ENCODE measurements at places on chromosomes 5 and 9. TPM values are rescaled to one million over a fixed set of nuclear protein-coding genes. Genes with fewer than 3 reads are reported as not detected.

DNA sequence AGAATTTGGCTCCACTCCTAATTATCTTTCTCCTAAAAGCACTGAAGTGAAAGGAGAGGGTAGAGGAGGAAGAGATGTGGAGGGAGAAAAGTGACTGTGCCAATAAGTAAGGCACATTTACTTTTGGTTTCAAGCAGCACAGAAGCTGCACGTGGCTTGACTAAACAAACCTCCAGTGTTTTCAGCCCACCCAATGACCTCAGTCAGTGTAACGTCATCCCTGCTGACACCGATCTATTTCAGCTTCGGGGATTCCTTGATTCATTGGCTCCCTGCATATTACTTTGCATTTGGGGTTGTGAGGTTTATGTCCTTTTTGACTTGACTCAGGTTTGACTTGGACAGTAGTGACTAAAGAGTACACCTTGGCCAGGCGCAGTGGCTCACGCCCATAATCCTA, 35.6 kb upstream of the NIM1K start:
- no peak for DNase-seq

GRCh38 chr5:1122511-1123294, 10.8 kb upstream of the SLC12A7 start:
- DNase-seq = no peak

GRCh38 chr5:93573354-93574351, 7.4 kb downstream of the NR2F1-AS1 start:
- DNase-seq = no peak

GRCh38 chr9:672851-673250, 168.6 kb upstream of the DMRT1 start:
- no peak for DNase-seq

DNA sequence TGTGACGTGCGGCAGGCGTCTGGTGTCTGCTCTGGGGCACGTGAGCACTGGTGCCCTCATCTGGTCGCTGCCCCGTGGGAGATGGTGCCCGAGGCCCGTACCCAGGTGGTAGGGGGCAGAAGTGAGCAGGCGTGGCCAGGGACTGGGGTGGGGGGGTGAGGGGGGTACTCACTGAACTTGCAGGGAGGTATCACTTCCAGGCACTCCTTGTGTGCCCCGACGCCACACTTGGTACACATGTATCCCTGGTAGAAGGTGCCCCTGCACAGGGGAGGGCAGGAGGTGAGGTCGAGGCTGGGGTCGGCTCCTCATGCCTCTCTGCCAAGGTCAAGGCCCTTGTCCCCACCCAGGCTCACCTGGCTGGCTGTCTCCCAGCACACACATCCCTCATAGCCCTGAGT, 45.2 kb upstream of the SARDH start:
- no peak for DNase-seq

GRCh38 chr5:176748073-176748966, 62.0 kb upstream of the UNC5A start:
- no peak for DNase-seq

DNA sequence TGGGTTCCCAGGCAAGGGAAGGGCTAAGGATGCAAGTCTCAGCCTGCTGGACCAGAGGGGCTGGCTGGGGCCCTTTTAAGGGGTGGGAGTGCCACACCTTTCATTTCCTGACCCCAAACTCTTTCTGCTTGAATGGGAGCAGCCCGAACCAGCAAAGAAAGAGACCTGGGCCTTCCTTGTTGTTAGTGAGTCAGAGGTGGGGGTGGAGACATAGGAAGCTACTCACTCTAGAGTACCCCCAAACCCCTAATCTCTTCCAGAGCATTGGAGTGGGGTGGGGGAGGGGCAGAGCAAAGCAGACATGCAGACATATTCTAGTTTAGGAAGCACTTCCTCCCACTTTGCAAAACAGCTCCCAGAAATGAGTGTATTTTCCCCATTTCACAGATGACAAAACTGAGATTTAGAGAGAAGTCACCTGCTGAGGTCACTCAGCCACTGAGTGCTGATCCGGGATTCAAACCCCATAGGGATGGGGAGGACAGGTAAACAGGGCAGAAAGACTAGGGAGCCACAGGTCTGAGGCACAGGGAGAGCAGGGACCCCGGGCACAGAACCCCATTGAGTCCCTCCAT, 6.0 kb upstream of the AQP3 start:
- no peak for DNase-seq

DNA sequence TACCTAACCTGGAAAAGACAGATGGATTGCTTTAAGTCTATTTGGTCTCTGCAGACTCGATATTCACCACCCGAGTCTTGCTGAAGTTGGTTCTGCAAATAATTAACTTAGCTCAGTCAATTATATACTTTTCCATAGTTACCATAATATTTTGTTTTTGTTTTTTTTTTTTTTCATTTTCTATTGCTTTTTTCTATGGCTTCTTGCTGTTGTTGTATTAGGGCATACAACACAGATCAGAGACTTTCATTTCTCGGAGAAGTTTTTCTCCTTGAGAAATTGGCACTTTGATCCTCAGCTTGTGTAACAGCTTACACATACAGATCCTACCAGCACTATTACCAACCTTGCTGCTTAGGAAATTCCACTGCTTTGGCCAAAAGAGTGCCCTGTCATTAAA, 88.0 kb downstream of the GPR21 start:
- DNase-seq = no peak

DNA sequence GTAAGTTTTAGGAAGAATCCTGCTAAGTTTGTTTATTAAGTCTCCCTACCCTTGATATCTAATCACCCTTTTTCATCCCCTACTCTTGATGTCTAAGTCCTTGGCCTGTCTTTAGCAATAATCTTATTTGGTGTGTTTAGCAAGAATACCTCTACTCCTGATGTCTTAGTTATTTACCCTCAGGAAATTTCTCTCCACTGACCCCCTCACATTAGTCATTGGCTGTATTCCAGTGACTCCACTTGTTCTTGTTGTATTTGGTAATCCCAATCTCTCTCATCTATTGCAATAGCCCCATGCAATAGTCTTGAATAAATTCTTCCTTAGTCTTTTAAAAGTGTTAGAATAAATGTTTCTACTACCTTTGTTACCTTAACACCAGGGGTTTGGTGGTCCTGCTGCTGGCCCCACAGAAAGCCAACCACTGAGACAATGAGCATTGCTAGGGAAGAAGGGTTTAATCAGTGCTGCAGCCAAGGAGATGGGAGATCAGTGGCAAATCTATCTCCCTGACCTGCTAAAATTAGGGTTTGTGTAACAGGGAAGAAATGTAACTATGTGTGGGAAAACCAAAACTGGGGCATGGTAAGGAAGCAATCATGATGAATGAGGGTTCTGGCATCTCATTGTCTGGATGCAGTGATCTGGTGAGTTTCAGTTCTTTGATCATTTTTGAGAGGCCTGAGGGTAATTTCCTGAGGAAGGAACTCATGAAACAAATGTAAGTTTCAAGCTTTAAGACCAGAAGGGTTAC, 236.4 kb upstream of the DAB2 start:
- no peak for DNase-seq

DNA sequence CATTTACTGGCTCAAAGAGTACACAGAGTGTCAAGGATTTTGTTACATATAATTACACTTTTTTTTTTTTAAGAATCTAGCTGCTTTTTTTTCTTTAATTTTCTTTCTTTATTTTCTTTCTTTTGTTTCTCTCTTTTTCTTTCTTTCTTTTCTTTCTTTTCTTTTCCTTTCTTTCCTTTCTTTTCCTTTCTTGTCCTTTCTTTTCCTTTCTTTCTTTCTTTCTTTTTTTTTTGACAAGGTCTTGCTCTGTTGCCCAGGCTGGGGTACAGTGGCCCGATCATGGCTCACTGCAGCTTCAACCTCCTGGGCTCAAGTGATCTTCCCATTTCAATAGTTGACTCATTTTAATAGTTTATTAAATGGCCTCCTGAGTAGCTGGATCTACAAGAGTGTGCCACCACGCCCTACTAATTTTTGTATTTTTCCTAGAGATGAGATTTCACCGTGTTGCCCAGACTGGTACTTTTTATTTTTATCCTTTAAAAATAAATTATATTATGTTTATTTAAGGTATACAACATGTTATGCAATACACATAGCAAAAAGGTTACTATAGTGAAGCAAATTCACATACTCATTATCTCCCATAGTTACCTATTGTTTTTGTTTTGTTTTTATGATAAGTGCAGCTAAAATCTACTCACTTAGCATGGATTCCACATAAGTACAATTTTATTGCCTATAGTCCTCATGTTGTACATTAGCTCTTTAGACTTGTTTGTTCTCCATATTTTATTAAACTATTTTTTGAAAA, 381.5 kb upstream of the KLF4 start:
- no peak for DNase-seq

GRCh38 chr5:27742805-27743204, 704.4 kb upstream of the CDH9 start:
- no peak for DNase-seq

GRCh38 chr5:42749020-42749419, 7.6 kb upstream of the CCDC152 start:
- no peak for DNase-seq

GRCh38 chr5:142119051-142119625, 10.6 kb downstream of the NDFIP1 start:
- DNase-seq = no peak

DNA sequence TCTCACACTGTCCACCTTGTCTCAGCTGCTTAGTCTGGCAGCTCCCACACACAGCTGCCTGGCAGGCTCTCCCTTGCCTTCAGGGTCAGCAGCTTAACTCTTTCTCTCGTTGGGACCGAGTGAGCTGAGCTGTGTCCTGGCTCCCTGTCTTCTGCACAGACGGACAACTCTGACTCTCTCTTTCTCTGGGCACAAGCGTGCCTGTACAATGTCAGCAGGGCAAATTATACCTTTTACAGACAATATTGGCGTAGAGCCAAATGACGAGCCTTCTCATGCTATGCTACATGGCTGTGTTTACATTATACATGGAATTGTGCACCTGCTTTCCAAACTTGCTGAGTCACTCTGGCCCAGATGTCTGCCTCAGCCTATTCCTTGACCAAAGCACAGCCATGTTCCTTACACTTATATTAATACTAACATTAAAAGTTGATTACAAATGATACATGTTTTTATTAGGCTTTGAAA, 188.6 kb downstream of the CYLC2 start:
- DNase-seq = no peak

GRCh38 chr9:93630806-93631411, 54.5 kb downstream of the PHF2 start:
- DNase-seq = no peak

GRCh38 chr5:137822984-137823383, 44.7 kb upstream of the MYOT start:
- DNase-seq = no peak

DNA sequence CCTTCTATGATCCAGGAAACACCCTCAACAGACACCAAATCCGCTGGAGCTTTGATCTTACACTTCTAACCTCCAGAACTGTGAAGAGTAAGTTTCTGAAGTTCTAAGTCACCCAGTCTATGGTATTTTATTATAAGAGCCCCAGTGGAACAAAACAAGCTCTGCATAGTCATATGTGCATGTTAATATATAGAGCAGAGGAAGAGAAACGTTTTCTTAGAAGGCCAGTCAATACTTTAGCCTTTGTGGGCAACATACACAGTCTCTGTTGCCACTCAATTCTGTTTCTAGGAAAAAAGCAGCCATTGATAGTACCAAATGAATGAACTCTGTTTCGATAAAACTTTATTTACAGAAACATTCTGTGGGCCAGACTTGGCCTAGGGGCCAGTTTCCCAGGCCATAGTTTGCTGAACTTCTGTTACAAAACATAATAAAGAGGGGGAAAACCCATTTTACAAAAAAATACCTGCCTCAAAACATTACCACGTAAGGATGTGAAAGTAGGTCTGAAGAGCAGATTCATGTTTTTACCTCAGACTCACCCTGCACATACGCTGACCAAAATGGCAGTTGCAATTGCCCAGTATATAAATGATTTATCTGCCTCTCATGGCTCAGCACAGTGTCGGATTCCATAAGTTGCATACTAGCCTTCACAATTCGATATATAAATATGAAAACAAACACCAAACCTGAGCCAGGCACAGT, 350.5 kb downstream of the SLIT3 start:
- DNase-seq = no peak

GRCh38 chr5:1380011-1380817, 35.3 kb upstream of the CLPTM1L start:
- no peak for DNase-seq

DNA sequence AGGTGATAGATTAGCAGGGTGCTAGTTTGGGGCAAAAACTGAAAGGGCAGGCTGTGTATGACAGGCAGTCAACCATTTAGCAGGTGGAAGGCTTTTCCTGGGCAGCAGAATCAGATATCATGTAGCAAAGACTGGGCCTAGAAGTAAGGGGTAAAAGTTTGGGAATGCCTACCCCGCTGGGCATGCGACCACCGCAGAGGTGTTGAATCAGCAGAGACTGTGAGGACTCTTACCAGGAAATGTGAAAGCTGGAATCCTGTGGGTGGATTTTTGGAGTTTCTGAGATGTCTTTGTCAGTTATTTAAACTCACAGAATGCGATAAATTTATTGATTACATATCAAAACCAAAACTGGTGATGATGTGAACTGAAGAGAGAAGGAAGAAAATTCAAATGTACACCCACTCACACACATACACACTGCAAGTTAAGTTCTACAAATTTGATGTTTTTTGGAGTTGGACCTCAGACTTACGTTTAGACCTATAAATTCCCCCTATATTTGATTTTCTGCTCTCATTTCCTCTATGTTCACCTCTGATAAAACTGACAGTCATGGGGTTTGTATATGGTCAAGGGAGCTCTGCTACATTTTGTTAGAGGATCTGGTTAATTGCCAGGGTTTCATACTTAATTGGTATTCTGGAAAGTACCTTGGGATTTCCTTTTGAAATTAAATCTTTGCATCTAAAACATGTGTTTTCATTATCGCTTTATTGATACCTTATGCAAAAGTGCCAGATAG, 333.6 kb downstream of the CSNK1G3 start:
- no peak for DNase-seq

DNA sequence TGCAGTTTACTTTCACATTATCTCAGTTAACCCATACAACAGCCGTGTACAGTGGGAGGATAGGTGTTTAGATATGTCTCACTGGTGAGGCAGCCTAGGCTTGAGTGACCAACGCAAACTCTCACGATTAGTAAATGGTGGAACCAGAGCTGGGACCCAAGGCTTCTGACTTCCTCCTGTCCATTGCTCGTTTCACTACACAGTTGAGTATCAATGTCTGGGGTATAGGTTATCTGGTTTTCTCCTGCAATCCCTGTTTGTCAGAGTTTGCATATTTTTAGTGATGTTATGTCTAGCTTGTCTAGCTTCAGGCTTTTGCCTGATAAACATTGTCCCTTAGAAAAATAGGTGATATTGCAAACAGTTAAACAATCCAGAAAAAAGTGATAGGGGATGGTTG, 62.6 kb downstream of the NUP214 start:
- no peak for DNase-seq

NPR3 gene
- 0.39 TPM for total RNA-seq

MRPS2 gene
- 85.1 TPM for total RNA-seq

PCDHGA10 gene
- total RNA-seq = 3.8 TPM

PDZD2 gene
- total RNA-seq = 0.37 TPM

PTCH1 gene
- 15.2 TPM for total RNA-seq

TEX48 gene
- total RNA-seq = not detected

CORO2A gene
- total RNA-seq = 5.7 TPM

GNG10 gene
- 46.8 TPM for total RNA-seq

HRH2 gene
- 0.12 TPM for total RNA-seq

PDLIM4 gene
- total RNA-seq = not detected

N4BP3 gene
- total RNA-seq = 5.2 TPM

PRUNE2 gene
- total RNA-seq = 0.59 TPM

PELO gene
- total RNA-seq = 16.5 TPM

ZNF169 gene
- total RNA-seq = 5.4 TPM

ARHGEF37 gene
- 7.0 TPM for total RNA-seq

TUSC1 gene
- total RNA-seq = not detected

CCL28 gene
- total RNA-seq = 0.25 TPM

LCN12 gene
- 4.2 TPM for total RNA-seq

C9orf50 gene
- not detected for total RNA-seq

PCDHGB5 gene
- 0.15 TPM for total RNA-seq

MARCOL gene
- not detected for total RNA-seq

WDR31 gene
- 5.9 TPM for total RNA-seq

ZNG1F gene
- 17.1 TPM for total RNA-seq

All from HCT116 (cell line).